ENCODE measurements at places on chromosomes 2 and 18. TPM values are rescaled to one million over a fixed set of nuclear protein-coding genes. Genes with fewer than 3 reads are reported as not detected.

GRCh38 chr2:54675738-54676137 lies 47.7 kb upstream of the EML6 start:
- DNase-seq: no peak

GRCh38 chr2:62320657-62321357 lies 124.9 kb downstream of the B3GNT2 start:
- no peak for DNase-seq

THADA gene
- 19.4 TPM for polyA plus RNA-seq

DNA sequence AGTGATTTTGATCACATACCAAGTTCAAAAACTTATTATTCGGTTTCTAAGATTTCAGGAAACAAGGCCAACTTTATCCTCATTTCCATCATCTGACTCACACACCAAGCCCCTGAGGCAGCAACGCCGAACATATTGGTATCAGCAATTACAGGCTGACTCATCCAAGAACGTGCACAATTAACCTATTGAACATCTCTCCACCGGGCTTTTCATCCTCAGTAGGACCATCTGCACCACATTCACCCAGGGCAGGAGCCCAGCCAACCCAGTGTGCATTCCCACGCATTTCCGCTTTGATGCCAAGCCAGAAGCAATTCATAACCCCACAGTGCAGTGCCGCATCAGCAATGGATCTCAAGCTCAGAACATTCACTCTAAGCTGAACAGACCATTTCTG lies 52.9 kb downstream of the SCG2 start:
- DNase-seq: no peak

- no peak for DNase-seq
Observed at GRCh38 chr2:28160986-28161425, 231.7 kb upstream of the FOSL2 start.

DNER gene
- polyA plus RNA-seq: not detected

DNA sequence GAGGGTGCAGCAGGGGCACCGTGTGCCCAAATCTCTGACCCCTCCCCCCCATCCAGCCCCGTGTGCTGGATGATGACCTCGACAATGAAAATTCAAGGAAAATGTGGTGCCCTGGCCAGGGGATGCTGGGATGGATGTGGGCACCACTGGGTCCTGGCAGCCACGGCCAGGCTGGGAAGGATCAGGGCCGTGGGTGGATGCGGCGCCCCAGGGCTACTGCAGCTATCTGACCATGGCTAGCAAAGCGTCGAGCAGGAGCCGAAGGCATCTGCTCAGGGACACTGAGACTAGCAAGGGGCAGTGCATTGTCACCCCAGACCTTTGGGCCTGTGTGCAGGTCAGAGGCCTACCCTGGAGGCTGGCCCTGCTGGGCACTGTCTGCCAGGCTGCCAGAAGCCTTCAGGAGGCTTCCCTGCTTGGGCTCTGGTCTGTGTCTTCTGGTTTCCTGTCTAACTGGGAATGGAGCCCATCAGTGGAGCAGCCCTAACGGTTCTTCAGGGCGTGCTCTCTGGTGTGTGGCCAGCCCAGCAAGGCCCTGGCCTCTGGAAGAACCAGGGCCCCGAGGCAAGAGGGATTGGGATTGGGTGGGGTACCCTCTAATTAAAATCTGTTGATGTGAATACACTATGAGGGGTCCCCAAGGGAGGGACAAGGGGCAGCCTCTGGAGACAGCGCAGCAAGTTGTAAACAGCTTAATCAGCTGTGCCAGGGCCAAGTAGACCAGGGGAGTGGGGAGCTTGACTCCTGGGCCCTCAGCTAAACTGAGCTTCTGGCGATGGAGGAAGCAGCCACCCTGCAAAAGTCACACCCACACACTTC lies 98.0 kb downstream of the STPG4 start:
- DNase-seq: no peak

- DNase-seq: no peak
Observed at GRCh38 chr2:23497063-23497462, 112.1 kb downstream of the KLHL29 start.

GRCh38 chr2:2331881-2332280 lies 806 bp upstream of the MYT1L start:
- DNase-seq: no peak

TCF7L1 gene
- polyA plus RNA-seq: 0.07 TPM

Measured in CD4-positive, CD25-positive, alpha-beta regulatory T cell (primary cell).